ENCODE measurements at places on chromosomes 1 and 21.

GRCh38 chr1:163337631-163338030, 15.9 kb downstream of the NUF2 start:
- DNase-seq: no peak

DNA sequence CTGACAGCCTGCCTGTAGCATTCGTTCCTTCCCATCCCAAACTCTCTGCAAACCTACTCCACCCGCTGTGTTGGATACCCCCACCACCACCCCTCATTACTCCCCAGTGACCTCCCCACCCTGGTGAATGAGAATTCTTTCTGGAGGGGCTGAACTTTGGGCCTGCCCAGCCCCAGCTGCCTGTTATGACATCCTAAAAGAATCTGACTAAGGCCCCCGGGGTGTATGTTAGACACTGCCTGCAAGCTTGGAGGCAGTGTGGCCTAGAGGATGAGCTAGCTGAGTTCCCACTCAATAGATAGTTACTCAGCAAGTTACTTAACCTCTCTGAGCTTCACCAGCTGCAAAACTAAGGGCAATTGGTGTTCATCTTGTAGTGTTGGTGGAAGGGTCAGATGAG, 110.2 kb upstream of the FGGY start:
- DNase-seq: no peak

DNA sequence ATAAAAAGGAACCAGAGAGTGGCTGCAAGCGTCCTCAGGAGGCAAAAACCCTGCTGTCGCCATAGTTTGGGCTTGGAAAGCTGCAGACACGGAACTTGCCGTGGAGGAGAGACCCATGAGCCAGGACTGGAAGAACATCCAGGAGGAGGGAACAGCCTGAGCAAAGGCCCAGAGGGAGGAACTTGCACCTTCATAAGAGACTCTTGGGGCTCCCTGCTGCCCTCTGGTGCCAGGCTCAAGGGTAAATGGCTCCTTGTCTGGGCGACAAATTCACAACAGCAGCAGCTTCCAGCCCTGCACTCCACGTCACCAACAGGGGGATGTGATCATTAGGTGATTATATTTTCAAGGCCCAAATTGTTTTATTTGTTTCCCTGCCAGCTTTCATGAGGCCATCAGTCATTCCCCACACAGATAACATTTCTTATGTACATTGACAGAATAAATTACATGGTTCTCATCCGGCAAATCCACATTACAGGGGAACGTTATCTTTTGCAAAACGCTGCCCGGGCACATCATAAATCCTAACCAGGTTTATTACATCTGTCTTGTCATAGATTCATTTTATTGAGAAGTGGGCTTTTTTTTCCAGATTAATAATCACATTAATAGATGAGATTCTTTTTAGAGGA, 143.0 kb upstream of the GRIK3 start:
- DNase-seq: no peak

- no peak for DNase-seq
Observed at GRCh38 chr1:15757575-15758342, 836 bp upstream of the FBLIM1 start.

GRCh38 chr21:42818328-42818749, 61.0 kb downstream of the WDR4 start:
- DNase-seq: peak; percentile 54

DNA sequence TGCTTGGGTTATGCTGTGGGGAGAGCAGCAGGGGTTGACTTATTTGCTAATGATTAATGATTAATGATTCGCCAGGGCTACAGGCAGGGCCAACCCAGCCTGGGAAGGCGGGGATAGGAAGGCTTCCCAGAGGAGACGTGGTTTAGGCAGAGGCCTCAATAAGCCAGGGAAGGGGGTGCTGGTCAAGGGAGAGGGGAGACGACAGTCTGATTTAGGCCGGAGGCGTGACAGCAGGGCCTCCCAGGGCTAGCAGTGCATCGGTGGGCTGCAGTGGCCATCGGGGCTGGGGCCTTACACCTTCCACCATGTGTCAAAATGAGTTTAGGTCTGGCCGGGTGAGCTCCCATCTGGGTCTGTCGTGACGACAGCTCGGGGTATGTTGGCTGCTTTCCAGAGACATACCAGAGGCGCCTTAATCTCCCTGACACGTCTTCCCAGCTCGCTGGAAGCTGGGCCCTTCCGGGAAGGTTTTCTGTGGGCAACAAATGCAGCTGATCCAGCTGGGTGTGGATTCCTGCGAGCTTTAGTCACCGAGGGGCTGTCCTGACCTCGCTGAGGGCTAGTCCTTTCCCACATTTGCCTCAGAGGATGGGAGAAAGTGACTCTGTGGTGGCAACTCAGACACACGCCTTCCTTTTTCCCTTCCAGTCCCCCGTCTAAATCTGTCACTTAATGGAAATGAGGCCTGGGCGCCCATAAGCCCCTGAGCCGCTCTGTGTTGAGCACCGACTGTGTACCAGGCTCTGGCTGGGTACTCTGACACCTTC, 3.7 kb upstream of the SLC1A7 start:
- no peak for DNase-seq

Measured in stimulated activated CD4-positive, alpha-beta T cell treated with anti-CD3 and anti-CD28 coated beads, Interleukin-12 subunit alpha, Interleukin-12 subunit beta, amount 100 ng/mL, for 4 hours (primary cell).